ENCODE measurements at places on chromosomes 1 and 21. TPM values are rescaled to one million over a fixed set of nuclear protein-coding genes. Genes with fewer than 3 reads are reported as not detected.

The CRTC2 gene
- total RNA-seq, result 26.9 TPM

The CCDC30 gene
- 1.5 TPM for total RNA-seq

The CTSK gene
- 33.6 TPM for total RNA-seq

The FLG2 gene
- total RNA-seq, result not detected

The S100A14 gene
- total RNA-seq, result 565 TPM

The DHDDS gene
- 88.5 TPM for total RNA-seq

The OR2T2 gene
- total RNA-seq, result not detected

The KCTD3 gene
- total RNA-seq, result 33.6 TPM

The CLDN14 gene
- total RNA-seq, result not detected

The UBXN10 gene
- total RNA-seq, result 3.5 TPM
